ENCODE measurements at places on chromosomes 1 and 21.

DNA sequence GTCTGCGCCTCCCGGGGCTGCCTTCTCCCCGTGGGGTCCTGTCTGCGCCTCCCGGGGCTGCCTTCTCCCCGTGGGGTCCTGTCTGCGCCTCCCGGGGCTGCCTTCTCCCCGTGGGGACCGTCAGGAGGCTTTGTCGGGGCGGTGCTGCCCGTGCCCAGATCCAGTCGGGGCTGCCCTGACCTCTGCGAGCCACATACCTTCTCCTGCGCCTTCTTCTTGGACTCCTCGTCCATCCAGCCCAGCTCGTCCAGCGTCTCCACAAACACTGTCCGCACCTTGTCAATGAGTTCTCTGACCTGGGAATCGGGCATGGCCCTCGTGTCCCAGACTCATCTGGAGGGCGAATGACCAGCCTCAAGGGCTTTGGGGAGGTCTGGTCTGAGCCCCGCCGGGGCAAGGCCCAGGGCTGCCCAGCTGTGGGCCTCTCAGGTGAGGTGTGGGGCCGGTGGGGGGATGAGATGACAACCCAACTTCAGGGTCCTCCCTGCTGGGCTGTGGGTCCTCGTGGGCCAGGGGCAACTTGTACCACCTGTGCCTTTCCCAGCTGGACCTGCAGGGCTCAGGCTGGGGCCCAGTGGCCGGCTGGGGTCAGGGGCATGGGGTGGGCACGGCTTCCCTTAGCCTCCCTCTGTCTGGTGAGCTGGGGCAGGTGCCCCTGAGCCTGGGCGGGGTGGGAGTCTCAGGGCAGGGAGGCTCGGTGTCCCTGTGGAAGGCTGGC, 9.4 kb downstream of the PRXL2B start:
- DNase-seq: no peak

GRCh38 chr1:116405241-116406135, 32.4 kb downstream of the ATP1A1 start:
- no peak for DNase-seq

DNA sequence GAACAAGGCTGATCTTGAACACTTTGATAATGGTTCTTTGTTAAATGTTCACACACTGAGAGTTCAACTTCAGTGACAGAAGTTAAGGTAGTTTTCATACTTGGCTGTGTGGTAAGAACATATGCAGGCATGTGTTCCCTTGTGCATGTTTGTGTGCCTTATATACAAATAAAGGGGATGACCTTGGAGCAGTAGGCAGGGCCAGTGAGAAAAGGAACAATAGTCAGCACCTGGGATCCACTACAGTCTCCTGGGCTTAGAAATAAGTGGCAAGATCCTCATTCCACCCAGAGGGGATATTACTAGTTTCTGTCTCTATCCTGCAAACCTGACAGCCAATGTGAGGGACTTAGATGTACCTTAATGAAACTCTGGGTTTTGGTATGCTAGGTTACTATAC, 50.3 kb upstream of the DMRTA2 start:
- DNase-seq: no peak

DNA sequence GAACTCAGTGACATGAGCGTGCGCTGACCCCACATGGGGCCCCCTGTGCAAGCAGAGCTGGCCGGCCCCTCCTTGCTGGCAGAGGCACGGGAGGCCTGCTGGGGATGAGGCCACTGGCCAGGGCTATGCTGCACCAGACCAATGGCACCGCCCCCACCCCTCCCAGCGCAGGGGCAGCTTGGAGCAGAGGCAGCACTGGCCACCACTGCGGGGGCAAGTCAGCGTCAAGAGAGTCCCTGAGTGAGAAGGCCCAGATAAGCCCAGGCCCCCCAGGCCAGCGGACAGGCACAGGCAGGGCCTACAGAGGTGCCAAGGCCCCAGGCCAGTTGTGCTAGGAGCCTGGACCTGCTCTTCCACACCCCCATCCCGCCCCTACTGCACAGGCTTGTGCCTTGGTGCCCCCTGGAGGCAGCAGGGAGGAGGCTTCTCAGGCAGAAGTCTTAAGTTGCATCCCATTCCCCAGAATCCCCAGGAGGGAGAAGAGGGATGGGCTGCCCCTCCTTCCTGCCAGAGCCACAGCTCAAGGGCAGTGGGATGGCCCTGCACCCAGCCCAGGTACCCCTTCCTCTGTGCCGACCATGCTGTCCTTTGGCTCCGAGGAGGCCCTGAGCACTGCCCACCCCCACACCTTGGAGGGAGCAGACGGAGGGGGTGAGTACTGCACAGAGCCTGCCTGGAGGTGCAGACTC, 35.8 kb downstream of the EPHX1 start:
- DNase-seq: peak; percentile 61

- peak; percentile 90 for DNase-seq
Measured at GRCh38 chr1:224205438-224205840, 22.4 kb downstream of the DEGS1 start.

DNA sequence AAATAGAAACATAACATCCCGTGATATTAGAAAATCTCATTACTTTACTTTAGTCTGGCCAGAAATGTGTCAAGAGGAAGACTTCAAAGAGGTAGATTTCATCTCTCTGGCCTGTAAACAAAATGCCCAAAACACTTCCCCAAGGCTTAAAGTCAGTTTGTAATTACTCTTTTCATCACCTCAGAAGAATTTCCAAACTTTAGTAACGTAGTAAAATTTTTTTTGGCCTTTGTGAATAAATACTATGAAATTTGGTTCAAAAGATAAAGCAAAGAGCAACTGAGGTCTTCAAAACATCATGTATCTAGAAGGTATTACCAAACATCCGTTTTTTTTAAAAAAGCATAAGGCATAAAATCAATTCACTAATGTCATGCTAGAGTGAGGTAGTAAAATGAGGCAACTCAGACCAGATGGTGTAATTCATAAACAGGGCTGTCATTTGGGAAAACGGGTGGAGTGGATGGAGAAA, 51.4 kb downstream of the LEPR start:
- DNase-seq: no peak

DNA sequence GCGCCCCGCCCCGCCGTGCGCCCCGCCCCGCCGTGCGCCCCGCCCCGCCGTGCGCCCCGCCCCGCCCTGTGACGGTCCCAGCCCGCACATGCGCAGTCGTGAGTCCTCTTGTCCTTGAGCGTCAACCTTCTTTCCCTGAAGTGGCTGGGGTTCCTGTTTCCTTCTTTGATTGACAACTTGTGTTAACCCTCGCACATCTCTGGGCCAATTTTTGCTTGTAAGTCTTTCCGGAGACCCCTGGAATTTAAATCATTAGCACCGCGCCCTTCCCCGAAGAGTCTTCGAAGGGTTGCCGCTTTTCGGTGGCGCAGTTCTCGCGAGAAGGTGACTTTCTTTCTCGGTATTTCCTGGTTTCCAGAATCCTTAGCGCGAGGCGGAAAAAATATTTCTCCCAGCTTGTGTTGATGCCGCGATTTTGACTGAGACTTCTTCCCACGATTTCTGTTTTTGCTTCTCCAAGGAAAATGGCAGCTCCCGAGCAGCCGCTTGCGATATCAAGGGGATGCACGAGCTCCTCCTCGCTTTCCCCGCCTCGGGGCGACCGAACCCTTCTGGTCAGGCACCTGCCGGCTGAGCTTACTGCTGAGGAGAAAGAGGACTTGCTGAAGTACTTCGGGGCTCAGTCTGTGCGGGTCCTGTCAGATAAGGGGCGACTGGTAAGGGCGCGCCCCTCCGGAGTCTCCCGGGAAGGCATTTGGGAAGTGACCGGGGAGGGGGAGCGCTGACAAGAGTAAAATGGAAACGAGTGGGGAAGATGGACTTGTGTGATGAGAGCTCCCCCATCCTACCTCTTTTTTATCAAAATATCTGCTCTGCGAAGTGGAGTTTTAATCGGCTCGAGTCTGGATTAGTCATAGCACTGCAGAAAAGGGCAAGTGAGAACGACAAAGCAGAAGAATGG, at the start of gene RNPC3:
Gene RNPC3 (plus strand): TSS at position 93 of the 901 bp plus-strand sequence. CDS start 372 bp downstream, at position 465.
- DNase-seq: peak; percentile 95

Data from suppressor macrophage treated with lipopolysaccharide for 1 hour (primary cell).